ENCODE measurements at places on chromosomes 3 and 15.

DNA sequence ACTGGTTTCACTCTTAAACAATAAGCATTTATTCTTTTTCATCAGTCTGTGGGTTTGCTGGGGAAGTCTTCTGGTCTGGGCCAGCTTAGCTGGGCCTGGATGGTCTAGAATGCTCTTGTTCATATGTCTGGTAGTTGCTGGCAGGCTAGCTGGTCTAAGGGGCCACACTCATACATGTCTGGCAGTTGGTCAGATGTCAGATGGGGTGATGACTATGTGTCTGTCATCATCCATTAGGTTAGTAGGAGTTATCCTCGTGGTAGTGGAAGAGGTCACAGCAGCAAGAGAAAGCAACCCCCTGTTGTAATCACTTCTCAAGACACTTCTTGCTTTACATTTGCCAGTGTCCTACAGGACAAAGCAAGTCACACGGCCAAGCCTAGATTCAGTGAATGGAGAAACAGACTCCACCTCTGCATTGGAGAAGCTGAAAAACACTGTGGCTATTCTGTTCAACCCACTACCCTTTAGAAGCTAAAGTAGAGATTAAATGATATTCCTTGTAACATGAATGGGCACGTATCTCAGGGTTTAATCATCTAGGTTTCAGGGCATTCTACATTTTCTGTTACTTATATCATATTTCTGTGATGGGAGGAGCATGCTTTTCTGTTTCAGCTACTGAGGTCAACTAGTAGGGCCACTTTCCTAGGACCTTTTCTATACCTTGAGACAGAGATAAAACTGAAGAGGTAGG lies 5.5 kb upstream of the ARID3B start:
- H3K36me3 ChIP-seq = peaks cover 2% of the 10 kb centered on the region
- peaks cover 23% of the 10 kb centered on the region for H3K4me1 ChIP-seq
- no peak overlapping the region for H3K27ac ChIP-seq
- no peaks in the 10 kb centered on the region for H3K27me3 ChIP-seq
- no peak for DNase-seq

GRCh38 chr3:172751175-172751704 lies 714 bp downstream of the ECT2 start:
- H3K4me1 ChIP-seq = peaks cover 20% of the 10 kb centered on the region
- DNase-seq = no peak
- peaks cover 21% of the 10 kb centered on the region for H3K36me3 ChIP-seq
- peak overlapping the region; percentile 95 for H3K27ac ChIP-seq

DNA sequence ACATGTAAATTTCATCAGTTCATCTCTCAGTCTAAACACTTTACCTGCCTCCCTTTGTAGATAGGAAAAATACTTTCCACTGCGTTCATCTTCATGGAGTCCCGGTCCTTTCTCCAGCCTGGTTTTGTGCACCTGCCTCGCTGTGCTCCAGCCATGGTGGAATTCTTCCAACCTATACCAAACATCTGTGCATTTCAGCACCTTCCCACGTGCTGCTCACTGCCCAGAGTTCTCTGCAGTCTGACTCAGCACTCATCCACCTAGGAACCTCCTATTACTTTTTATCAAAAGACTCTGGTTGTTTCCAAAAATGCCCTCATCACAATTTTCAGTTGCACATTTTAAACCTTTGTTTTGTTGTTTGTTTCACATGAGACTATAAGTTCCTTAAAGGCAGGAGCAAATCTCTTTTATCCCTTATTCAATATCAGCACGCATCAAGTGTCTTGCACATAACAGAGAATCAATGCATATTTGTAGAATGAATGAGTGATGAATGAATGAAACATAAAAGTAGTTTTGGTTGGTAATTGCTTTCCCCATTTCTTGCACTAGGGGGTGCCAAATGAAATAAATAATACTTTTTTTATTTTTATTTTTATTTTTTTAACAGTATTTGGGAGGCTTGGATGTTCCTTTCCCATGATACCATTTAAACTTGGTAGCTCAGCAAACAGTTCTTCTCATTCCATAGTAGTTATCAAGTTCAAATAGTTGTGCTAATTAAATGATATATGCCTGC lies 30.2 kb upstream of the ADAMTS9 start:
- H3K27ac ChIP-seq = no peak overlapping the region
- DNase-seq = no peak
- no peaks in the 10 kb centered on the region for H3K36me3 ChIP-seq
- H3K27me3 ChIP-seq = no peaks in the 10 kb centered on the region
- no peak overlapping the region for H3K4me3 ChIP-seq

GRCh38 chr3:33131331-33132018 lies 17.7 kb downstream of the CRTAP start:
- H3K4me3 ChIP-seq = no peak overlapping the region
- DNase-seq = peak; percentile 12
- peaks cover 6% of the 10 kb centered on the region for H3K4me1 ChIP-seq
- peaks cover 13% of the 10 kb centered on the region for H3K36me3 ChIP-seq

DNA sequence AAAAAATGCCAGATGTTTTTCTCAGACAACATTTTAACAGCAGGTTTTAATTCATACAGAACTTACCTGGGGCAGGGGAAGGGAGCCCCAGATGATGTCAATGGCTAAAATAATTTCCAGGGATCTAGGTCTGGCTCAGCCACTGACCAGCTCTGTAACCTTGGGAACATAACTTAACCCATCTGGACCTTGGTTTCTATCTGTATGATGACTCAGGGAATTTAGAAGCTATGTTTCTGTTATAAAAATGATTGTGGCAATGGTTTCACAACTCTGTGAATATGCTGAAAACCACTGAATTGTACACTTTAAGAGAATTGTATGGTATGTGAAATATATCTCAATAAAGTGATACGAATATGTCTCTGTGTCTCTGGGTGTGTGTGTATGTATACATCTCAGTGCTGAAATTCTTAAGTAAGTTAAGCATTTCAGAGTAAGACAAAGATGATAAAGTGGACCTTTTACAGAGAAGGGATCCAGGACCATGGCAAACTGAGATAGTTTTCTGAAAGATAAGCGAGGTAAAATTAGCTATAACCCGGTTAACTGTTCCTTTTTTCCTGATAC lies 2.9 kb downstream of the SH3GL3 start:
- H3K27me3 ChIP-seq = peaks cover 37% of the 10 kb centered on the region
- H3K27ac ChIP-seq = no peak overlapping the region
- no peaks in the 10 kb centered on the region for H3K36me3 ChIP-seq
- DNase-seq = no peak
- peaks cover 6% of the 10 kb centered on the region for H3K4me1 ChIP-seq
- no peak overlapping the region for H3K4me3 ChIP-seq

DNA sequence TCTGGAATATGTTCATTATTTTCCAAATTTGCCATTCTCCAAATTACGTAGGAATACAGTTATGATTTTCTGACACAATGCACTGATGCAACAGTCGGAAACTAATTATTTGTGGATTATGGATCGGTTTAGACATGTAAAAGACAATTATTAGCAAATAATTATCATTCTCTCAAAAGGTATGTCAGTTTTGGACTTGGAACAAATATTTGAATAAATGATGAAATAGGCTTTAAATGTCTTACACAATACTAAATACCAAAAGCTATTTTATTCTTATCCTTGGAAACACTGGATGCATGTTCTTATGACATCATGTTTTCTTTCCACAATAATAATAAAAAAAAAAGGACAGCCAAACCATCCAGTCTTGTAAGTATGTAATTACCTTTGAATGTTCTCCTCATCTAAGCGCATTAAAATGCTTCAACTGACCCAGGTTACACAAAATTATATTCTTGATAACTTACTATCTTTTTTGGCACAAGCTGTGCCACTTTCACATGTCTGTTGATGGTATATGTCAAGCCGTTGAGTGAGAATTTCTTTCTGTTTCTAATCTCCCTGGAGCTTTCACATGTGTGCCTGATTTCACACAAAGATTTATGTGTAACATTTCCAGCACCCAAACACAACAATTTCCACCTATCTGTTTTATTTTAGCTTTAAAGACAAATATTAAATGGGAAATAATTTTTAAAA lies 238.5 kb upstream of the ZNF385D start:
- no peaks in the 10 kb centered on the region for H3K27me3 ChIP-seq
- DNase-seq = no peak
- H3K4me1 ChIP-seq = no peaks in the 10 kb centered on the region
- H3K27ac ChIP-seq = no peak overlapping the region
- H3K36me3 ChIP-seq = no peaks in the 10 kb centered on the region

DNA sequence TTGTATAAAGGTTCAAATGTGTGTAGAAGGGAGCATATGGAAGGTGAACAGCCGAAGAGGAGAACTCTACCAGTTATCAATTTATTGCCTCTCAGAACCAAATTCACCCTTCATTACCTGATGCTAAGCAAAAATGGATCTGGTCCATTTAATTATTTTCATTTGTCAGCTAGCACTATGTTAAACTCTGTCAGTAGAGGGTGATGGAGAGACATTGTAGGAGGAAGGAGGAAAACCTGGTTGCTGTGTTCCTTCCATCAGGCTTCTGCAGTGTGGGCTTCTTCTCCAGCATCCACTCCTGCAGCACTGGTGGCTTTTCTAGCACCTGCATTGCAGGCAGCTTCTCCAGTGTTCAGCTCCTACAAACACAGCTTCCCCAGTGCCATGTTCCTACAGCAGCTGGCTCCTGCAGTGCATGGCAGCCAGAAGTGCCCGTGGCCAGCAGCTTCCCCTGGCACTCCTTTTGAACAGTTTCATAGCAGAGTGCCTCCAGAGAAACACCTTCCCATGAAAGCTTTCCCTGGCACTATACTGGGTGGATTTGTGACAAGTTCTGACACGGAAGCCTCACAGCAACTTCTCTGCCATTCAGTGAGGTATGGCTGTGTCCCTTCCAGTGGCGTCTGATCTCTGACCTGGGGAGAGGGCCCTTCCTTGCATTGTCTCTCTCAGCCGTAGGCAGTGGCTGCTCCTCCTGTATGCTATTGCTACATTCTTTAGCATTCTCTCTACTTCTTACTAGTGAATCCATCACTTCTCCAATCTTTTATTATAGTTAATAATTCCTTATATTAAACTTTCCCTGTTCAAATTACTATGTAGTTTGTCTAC lies 14.6 kb upstream of the IL17RD start:
- no peaks in the 10 kb centered on the region for H3K4me1 ChIP-seq
- H3K27ac ChIP-seq = no peak overlapping the region
- H3K4me3 ChIP-seq = no peak overlapping the region
- H3K27me3 ChIP-seq = peaks cover 4% of the 10 kb centered on the region

- no peak overlapping the region for H3K27ac ChIP-seq
- H3K36me3 ChIP-seq = no peaks in the 10 kb centered on the region
- no peak for DNase-seq
- H3K4me3 ChIP-seq = no peak overlapping the region
- peaks cover 2% of the 10 kb centered on the region for H3K27me3 ChIP-seq
These were observed 228.1 kb upstream of the FEZF2 start for GRCh38 chr3:62601238-62602070.

DNA sequence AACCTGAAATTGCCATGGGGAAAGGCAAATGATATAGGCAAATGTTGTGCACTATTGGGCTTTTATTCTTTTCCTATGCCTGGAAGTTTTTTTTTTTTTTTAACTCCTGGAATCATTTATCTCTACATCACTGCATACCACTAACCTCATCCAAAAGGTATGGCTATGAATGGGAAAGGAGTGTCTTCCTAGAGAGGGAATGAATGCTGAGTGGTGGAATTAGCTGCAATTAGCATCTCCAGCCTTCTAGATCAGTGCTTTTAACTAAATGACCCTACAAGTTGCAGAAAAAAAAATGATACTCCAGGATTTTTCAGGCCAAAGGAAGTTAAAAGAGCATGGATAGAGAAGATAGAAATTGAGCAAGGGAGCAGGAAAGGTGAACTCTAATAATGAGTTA lies 429.8 kb upstream of the PDZRN3 start:
- H3K36me3 ChIP-seq = no peaks in the 10 kb centered on the region
- no peaks in the 10 kb centered on the region for H3K4me1 ChIP-seq
- H3K27ac ChIP-seq = no peak overlapping the region

DNA sequence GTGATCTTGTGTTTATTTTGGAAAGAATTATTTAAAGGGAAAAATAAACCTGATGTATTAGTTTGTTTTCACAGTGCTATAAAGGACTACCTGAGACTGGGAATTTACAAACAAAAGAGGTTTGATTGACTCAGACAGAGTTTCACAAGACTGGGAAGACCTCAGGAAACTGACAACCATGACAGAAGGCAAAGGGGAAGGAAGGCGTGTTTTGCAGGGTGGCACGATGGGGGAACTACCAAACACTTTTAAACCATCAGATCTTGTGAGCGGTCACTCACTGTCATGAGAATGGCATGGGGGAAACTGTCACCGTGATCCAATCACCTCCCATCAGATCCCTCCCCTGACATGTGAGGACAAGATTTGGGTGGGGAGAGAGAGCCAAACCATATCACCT lies 87.0 kb downstream of the TP63 start:
- H3K4me3 ChIP-seq = no peak overlapping the region
- no peak overlapping the region for H3K27ac ChIP-seq
- no peaks in the 10 kb centered on the region for H3K27me3 ChIP-seq
- peaks cover 4% of the 10 kb centered on the region for H3K4me1 ChIP-seq

DNA sequence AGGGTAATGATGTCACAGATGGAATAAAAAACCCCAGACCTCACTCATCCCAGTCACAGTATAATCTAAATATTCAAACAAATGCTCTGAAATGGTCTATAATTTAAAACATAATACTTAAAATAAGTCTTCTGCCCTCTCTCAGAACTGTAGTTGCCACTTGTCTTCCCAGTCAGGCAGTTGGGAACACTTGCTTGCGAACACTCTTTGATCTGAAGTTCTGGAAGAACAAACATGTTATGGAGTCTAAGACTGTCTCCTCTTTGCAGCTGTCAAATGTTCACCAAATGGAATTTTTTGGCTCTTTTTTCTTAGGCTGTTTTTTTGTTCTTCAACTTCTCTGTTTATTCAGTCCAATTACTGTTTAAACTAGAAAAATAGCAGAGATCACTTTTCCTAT lies 711.1 kb upstream of the GOLIM4 start:
- no peak overlapping the region for H3K27ac ChIP-seq
- H3K36me3 ChIP-seq = no peaks in the 10 kb centered on the region
- DNase-seq = no peak
- no peaks in the 10 kb centered on the region for H3K4me1 ChIP-seq

GRCh38 chr3:46929324-46929723 lies 47.2 kb downstream of the CCDC12 start:
- peaks cover 40% of the 10 kb centered on the region for H3K36me3 ChIP-seq
- peaks cover 82% of the 10 kb centered on the region for H3K4me1 ChIP-seq
- no peak for DNase-seq
- no peak overlapping the region for H3K4me3 ChIP-seq
- peak overlapping the region; percentile 58 for H3K27ac ChIP-seq
- H3K27me3 ChIP-seq = no peaks in the 10 kb centered on the region

DNA sequence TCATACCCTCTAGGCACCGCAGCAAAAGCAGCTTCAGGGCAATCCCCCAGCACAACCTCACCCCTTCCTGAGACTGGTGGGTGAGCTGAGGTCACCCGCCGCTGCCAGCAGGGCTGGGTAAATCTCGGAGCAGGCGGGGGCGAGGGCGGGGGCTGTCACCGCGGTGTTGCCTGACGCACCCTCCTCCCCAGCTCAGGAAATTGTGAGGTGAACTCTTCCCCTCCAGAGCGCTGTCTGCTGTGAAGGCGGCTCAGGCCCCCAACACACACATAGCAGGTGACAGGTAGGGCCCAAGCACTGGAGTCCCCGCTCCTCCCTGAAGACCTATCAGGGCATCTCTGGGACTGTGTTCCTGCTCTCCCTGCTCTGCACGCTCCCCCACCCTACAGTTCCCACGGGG lies 30.2 kb upstream of the FURIN start:
- peak overlapping the region; percentile 95 for H3K27ac ChIP-seq
- H3K4me1 ChIP-seq = peaks cover 63% of the 10 kb centered on the region
- H3K36me3 ChIP-seq = no peaks in the 10 kb centered on the region
- H3K4me3 ChIP-seq = peak overlapping the region; percentile 75

All from activated naive CD8-positive, alpha-beta T cell treated with anti-CD3 and anti-CD28 coated beads, Interleukin-2, amount 50 U/mL, for 24 hours (primary cell).